ENCODE measurements at places on chromosomes 7 and 10.

GRCh38 chr7:75762350-75762917 lies 9.6 kb downstream of the CCL26 start:
- peak; percentile 76 for DNase-seq

DNA sequence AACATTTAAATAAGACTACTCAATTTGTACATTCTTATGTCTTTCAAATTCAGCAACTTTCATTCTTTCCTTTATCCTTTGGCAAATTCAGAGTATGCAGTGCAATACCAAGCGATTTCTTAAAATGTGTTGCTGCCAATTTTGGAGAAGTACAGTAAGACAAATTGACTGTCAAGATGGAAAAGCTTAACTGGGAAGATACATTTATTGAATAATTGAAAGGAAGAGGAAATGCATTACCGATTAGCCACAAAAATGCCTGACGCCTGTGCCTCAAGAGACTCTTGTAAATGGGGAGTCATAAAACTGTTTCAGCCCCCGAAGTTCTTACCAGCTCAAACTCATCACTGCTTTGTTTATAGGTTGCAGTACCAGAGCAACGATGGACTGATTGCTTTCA lies 373.3 kb upstream of the GALNT17 start:
- no peak for DNase-seq

DNA sequence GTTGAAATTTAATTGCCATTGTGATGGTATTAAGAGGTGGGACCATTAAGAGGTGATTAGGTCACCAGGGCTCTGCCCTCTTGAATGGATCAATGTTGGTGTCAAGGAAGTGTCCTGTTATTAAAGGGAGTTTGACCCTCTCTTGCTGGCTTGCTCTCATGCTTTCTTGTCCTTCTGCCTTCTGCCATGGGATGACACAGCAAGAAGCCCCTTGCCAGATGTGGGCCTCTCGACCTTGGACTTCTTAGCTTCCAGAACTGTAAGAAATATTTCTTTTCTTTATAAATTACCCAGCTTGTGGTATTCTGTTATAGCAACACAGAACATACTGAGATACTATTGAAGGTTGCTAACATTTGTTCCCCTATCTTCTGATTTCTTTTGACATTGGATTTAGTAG lies 157.0 kb downstream of the MDFIC start:
- no peak for DNase-seq

DNA sequence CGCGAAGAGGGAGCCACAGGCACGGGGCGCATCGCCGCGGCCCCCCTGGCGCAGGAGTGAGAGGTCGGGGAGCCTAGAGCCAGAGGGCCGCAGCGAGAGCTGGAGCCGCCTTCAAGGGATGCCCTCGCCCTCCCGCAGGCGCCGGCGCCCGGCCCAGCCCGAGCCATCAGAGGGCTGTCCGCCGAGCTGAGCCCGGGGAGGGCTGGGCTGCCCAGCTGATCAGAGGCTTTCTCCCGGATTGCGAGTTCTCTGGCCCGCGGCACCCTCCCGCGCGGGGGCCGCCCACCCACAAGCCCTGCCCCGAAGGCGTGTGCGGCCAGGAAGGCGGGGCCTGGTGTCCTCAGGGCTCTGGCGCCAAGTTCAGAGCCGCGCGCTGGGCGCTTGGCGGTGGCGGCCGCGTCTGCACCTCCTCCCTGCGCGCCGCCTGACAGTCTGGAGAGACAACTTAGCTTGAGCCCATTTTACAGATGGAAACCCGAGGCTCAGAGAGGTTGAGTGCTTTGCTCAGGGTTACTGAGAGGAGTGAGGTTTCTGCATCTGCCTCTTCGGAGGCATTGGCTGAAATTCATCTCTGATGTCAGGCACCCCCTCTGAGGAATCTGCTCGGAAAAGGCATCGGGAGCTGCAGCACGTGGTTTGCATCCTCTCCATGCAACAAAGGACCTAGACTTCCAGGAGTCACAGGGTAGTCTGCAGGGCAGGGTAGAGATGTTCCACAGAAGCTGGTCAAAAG lies 3.8 kb upstream of the ANTXRL start:
- DNase-seq, result peak; percentile 81

DNA sequence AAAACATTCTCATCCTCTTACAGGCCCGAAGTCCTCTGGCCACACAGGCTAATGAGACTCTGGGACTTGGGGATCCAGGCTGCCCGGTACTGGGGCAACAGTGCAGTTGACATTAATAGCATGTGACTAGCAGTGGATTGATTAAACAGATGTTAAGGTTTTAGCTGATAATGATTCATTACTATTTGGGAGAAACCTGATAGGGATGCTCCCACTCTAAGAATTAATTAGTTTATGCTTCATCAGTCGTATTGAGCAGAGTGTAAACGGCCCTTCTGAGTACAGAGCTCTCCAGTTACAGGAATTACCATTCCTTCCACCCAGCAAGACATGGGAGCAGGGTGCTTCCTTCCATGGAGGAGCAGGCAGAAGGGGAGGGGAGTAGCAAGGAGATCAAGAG lies 82.7 kb downstream of the RPS24 start:
- no peak for DNase-seq

- DNase-seq, result no peak
Measured at GRCh38 chr7:121049028-121049791, 60.7 kb downstream of the CPED1 start.

DNA sequence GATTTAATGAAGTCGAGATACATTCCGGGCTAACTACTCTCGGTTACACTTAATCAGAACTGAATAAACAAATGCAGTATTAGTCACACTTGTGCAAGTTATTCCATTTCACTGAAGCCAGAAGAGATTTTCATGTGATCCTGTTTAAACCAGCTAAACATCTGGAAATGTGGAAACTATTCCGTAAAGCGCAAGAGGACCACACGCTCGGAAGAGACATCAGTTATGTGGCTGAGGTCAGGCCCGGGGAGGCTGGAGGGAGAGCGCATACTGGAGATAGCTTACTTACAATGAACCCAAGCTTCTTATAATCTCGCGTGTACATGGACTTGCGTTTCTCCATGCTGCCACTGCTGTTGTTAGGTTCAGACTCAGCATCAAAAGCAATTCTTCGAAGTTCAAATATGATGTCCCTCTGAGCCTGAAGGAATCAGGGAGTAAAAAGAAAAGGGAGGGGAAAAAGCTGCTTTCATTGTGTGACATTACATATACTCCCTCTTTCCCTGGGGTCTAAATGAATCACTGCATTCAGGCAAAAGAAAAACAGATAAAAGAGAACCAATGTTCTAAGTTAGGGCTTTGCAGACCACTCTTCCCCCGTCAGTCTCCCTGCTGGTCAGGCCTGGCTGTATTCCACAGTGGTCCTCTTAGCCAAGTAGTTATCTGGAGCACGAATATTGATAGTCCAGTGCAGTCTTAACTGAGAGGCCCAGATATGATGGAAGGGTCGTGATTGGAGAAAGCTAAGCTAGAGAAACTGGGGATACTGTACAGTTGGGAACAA lies 237.4 kb downstream of the ELMO1 start:
- DNase-seq, result peak; percentile 87

DNA sequence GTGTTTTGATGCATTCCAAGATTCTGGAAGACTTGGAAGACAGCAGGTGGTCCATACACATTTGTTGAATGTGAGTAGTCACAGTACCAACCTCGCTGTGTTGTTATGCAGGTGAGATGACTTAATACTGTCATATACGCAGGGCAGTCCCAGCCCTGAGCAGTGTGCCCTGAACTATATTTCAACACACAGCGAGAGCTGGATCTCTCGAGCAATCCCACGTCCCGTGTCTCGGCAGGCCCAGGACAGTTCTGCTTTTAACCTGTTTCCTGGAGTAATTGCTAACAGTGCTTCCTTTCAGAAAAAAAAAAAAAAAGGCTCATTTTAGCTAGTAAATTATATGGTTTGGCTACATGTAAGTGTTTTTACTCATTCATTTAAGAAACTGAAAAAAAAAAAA lies 179.7 kb downstream of the PRKCQ start:
- peak; percentile 7 for DNase-seq

GRCh38 chr10:120051671-120052070 lies 159.1 kb downstream of the SEC23IP start:
- DNase-seq, result no peak

DNA sequence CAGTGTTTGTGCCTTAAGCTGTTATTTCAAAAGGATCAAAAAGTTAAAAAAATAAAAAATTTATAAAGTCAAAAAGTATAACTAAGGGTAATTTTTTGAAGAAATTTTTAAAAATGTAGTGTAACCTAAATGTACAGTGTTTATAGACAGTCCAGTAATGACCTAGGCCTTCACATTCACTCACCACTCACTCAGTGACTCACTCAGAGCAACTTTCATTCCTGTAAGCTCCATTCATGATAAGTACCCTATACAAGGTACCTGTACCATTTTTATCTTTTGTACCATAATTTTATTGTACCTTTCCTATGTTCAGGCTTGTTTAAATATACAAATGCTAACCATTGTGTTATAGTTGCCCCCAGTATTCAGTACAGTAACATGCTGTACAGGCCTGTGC lies 21.5 kb downstream of the DNAJC9 start:
- no peak for DNase-seq

DNA sequence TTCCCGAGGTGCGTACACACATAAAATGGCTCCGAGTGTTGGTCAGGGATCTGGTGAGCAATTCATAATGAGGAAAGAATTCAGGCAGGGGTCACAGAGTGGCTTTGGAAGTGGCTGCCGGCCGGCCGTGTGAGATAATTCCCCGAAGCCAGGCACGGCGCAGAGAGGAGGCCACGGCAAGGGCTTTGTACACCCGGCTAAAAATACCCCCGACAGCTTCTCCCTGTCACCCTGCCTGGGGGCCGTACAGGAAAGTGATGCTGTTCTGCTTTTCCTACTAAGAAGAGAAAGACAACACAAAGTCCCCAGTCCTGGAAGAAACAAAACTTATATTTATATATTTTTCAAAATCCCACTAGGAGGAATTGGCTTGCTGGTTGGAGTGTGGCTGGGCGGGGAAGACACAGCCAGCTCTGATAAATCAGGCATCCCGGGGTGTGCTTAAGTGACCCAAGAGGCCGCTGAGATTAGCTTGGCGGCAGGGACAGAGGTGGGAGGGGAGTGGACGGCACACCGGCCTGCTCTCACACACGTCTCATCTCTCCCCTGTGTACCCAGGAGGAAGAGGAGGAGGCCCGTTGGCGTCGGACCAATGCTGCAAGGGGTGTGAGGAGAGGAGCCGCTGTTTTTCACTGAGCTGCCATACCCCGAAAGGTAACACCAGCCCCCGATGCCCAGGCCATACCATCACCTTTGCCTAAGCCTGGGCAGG lies 70.5 kb downstream of the ZMIZ1 start:
- DNase-seq, result peak; percentile 99

GRCh38 chr7:6157685-6158423 lies 114.6 kb downstream of the CYTH3 start:
- DNase-seq, result no peak

DNA sequence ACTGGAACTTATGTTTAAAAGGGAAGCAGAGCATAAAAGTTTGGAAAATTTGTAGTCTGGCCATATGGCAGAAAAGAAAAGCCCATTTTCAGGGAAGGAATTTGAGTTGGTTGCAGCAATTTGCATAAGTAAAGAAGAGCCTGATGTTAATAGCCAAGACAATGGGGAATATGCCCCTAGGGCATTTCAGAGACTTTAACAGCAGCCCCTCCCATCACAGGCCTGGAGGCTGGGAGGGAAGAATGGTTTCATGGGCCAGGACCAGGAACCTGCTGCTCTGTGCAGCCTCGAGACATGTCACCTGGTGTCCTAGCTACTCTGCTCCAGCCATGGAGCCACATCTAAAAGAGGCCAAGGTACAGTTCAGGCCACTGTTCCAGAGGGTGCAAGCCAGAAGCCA lies 35.3 kb downstream of the HTR7 start:
- no peak for DNase-seq

GRCh38 chr7:99422625-99423024 lies 13.9 kb downstream of the BUD31 start:
- DNase-seq, result no peak

GRCh38 chr10:132118366-132118765 lies 52.6 kb downstream of the JAKMIP3 start:
- no peak for DNase-seq

- no peak for DNase-seq
Measured at GRCh38 chr7:47149208-47149839, 432.6 kb downstream of the TNS3 start.

- DNase-seq, result no peak
Measured at GRCh38 chr10:20963056-20963455, 65.9 kb upstream of the NEBL start.

GRCh38 chr7:115094163-115094562 lies 172.3 kb downstream of the MDFIC start:
- no peak for DNase-seq

DNA sequence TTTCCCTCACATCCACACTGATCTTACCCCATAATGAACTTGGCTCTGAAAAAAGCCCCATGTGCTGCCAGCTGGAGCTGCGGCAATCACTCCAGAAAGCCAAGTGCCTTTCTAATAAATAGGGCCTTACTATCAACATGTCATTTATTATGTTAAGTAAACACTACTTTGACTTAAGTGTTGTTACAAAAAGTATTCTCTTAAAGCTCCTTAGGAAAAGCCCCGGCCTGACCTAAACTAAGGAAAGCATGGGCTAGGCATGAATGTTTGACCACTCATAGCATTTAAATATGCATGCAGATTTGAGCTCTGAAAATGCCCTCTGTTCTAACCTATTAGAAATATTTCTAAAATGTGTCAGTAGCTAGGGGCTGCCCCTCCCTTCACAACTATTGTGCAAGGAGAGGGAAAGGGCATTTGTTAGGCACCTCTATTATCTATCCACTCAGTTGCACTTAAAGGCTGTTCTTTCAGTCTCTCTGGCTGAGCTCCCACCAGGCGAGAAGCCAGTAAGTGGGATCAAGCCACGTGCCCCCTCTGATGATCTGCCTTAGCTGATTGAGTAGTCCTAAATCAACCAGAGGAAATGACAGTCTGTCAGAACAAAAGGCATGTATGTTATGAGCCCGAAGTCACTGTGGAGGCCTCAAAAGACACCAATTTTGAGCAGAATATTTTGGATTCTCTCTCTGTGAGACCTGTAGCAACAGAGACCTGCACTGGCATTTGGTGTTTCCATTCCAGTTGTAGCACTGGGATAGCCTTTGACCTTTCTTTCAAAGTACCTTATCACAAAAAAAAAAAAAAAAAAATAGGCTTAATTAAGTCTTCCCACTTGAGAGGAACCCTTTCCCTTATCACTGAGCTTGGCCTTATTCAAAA lies 77.1 kb downstream of the ITGB8 start:
- DNase-seq, result peak; percentile 55

GRCh38 chr7:8217200-8218068 lies 44.5 kb downstream of the ICA1 start:
- DNase-seq, result peak; percentile 65
